ENCODE measurements at places on chromosomes 12 and 14. TPM values are rescaled to one million over a fixed set of nuclear protein-coding genes. Genes with fewer than 3 reads are reported as not detected.

- DNase-seq, result peak; percentile 81
Measured at GRCh38 chr12:47811581-47812484, 7.9 kb downstream of the HDAC7 start.

Gene DLK1
- 3.3 TPM for total RNA-seq

Gene MAGOHB
- total RNA-seq, result 18.4 TPM

Gene GLIPR1L1
- not detected for total RNA-seq

DNA sequence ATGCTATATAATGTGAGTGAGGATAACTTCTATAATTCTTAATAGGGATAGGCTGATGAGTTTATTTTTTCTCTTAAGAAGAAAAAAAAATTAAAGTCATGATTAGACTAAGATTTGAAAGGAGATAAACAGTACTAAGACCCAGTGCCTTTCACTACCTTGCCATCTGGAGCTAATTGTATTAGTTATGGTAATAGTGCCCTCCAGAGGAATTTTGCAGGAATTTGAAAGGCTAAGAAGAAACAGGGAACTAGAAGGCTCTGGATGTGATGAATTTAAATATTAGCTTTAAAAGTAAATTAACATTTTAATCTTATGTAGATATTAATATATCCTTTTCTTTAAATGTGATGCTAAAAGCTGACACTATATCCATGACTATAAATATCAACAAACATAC, 36.6 kb upstream of the PIK3C2G start:
- no peak for DNase-seq

GRCh38 chr14:70671652-70672644, 30.2 kb downstream of the TTC9 start:
- DNase-seq, result no peak

DNA sequence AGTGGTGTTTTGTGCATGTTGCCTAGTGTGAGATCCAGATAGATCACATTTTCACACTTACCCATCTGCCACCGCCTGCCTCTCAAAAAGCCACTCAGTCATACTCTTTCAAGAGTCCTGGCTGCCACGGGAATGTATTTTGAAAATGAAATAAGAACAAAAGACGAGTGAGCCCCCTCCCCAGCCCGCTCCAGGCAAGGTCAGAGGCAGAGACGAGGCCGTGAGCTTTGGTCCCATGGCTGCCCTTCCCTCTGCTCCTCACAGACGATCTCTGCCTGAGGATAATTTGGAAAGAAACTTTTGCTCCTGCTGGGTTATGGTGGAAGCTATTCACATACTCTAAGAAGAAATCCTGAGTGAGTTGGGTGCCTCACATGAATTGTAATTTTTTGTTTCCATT, 924.3 kb downstream of the BCL11B start:
- DNase-seq, result no peak

GRCh38 chr14:72744416-72745120, 149.3 kb downstream of the DPF3 start:
- DNase-seq, result no peak

DNA sequence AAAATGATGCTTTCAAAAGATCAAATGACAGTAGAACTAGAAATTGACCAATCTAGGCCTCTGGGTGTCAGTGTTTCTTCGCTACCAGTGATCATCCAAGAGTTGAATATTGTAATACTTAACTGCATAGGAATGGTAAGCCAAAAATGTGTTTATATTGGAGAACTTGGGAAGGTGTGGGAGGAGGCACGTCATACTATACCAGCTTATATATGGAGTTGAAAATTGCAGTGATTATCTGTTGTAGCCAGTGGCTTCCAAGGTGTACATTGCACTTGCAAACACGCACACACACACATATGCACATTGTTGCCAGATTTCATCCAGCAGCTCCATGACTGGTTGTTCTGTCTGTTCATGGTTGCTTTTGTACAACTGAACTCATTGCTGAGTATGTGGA, 36.1 kb downstream of the EID3 start:
- no peak for DNase-seq

- DNase-seq, result no peak
Measured at GRCh38 chr14:68076451-68076850, 256.9 kb downstream of the RAD51B start.

GRCh38 chr14:69014829-69015259, 35.7 kb upstream of the ACTN1 start:
- DNase-seq, result no peak

GRCh38 chr12:99157946-99158345, 489.6 kb upstream of the GARIN6 start:
- no peak for DNase-seq

GRCh38 chr12:3035171-3035570, 42.0 kb upstream of the TSPAN9 start:
- no peak for DNase-seq

DNA sequence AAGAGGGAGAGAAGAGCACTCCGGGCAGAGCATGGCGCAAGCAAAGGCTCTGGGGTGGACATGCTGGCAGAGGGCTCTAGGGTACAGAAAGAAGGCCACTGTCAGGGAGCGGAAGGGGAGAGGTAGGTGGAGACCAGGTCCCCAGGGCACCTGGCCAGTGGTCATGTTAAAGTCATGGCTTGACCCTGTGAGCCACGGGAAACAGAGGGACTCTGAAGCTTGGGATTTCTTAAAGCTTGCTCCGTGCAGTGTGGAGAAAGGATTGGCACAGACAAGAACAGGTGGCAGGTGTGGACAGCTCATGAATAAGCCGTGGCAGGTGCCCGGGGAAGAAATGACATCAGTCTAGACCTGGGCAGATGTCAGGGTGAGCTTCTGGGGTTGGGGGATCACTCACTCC, 413.8 kb downstream of the BCL11B start:
- no peak for DNase-seq

- DNase-seq, result no peak
Measured at GRCh38 chr14:74008843-74009499, 10.1 kb downstream of the ENTPD5 start.

DNA sequence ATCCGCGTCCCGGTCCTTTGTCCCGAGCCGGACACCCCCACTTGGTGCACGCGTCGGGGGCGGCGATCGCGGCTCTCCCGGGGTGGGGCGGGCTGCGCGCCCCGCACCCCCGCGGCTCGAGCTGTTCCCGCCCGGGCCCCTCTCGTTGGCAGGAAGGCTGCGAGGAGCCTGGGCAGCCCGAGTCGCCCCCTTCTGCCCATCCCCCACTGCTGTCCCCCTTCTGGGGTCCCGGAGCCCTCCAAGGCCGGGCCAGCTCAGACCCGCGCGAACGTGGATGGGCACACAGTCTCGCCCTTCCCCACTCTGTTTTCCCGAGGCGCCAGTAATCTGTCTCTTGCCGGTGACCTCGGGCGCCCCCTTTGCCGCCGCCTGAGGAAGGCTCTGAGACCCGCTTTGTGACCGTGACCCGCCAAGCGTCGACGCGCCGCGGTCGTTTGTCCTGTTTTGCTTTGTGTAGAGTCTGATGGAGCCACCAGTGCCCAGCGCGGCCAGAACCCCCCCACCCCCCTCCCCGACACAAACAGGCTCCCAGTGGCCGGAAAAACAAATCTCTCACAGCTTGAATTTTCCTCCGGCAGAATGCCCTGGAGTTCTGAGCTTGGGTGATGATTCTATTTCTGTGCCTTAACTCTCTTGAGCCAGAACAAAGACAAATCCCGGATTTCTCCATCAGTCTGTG, 610 bp downstream of the C14orf132 start:
- DNase-seq, result peak; percentile 45

GRCh38 chr14:60217713-60218112, 31.3 kb upstream of the PPM1A start:
- no peak for DNase-seq

Gene TC2N
- total RNA-seq, result 9.8 TPM

DNA sequence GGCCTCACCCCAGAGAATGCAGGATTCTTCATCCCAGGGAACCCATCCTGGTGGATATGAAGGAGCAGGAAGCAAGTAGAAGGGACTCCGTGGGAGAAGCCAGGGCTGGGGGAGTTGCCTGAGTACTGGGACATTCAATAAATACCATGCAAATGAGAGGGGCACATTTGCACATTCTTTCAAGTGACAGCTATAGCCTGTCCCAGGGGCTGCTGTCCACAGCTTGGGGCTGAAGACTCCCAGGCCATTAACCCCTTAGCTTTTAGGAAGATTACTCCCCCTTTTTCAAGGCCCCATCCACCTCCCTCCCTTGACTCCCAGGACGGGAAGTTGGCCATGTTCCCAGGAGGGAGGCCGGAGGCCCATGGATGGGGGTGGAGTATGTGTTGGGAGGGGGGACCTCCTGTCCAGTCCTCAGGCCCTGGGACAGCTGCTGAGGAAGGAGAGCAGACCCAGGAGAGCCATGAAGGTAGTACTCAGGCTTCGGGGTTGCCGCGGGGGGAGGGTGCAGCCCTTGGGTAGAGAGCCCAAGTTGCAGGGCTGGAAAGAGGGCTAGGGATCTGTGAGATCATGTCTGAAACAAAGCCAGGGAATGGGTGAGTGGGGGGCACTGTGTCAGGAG, 974 bp upstream of the TNS2 start:
- peak; percentile 81 for DNase-seq

- DNase-seq, result no peak
Measured at GRCh38 chr12:80838708-80839107, 99.0 kb downstream of the LIN7A start.

- no peak for DNase-seq
Measured at GRCh38 chr12:40312982-40313576, 88.3 kb downstream of the LRRK2 start.

Gene CYP27B1
- 1.5 TPM for total RNA-seq

GRCh38 chr12:100368066-100368465, 11.2 kb downstream of the SLC17A8 start:
- no peak for DNase-seq

Gene ART4
- 11.8 TPM for total RNA-seq

GRCh38 chr12:64749461-64750200, 9.6 kb downstream of the GNS start:
- DNase-seq, result no peak

Gene EMP1
- total RNA-seq, result 477 TPM

DNA sequence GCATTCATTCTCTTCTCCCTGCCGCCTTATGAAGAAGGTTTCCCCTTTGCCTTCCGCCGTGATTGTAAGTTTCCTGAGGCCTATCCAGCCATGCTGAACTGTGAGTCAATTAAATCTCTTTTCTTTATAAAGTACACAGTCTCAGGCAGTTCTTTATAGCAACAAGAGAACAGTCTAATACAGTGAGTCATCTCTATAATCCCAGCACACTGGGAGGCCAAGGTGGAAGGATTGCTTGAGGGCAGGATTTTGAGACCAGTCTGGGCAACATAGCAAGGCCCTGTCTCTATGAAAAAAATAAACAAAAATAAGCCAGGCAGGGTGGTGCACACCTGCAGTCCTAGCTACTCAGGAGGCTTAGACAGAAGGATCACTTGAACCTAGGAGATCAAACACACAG, 259.9 kb downstream of the CEP128 start:
- no peak for DNase-seq

Gene OASL
- total RNA-seq, result 1.6 TPM

GRCh38 chr14:87286191-87286590, 706.8 kb downstream of the GALC start:
- no peak for DNase-seq

- peak; percentile 65 for DNase-seq
Measured at GRCh38 chr12:42735861-42736361, 146.4 kb upstream of the PRICKLE1 start.

Gene CLEC9A
- total RNA-seq, result not detected

DNA sequence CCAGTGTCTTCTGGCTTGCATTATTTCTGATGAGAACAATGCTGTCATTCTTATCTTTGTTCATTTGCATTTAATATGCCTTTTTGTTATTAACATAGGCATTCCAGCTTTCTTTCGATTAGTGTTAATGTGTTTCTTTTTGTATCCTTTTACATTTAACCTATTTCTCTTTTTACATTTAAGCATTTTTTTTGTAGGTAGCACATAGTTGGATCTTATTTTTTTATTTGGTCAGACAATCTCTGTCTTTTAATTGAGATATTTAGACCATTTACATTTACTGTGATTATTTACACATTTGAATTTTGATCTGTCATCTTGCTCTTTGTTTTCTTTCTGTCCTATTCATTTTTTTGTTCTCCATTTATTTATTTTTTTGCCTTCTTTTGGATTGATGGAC, 14.5 kb upstream of the KIF26A start:
- DNase-seq, result no peak

Gene CKB
- 412 TPM for total RNA-seq

- DNase-seq, result no peak
Measured at GRCh38 chr12:93733358-93733757, 56.2 kb downstream of the CRADD start.

DNA sequence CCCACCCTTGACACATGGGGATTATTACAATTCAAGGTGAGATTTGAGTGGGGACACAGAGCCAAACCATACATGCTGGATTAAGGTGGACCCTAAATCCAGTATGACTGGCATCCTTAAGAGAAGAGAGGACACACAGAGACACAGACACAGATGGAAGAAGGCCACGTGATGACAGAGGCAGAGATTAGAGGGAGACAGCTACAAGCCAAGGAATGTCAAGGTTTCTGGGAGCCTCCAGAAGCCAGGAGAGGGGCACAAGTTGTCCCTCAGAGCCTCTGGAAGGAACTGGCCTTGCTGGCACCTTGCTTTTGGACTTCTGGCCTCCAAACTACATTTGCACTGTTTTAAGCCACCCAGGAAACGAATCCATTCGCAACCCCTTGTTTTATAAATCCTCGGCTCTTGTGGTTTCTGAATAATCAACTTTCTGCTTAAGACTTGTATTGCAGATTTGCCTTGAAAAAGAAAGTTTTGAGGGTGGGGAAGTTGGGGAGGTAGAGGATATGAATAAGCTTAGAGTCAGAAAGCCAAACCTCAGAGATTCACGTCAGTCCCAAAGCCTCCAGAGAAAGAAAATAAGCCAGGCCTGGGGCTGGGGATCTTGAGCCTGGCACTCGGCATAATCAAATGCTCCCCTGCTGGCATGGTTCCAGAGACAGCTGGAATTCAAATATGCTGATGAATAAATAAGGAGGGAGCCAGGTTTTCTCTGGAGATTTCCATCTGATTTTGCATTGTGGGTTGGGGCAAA, 224.2 kb upstream of the PWP1 start:
- no peak for DNase-seq

Gene EML5
- 0.56 TPM for total RNA-seq

DNA sequence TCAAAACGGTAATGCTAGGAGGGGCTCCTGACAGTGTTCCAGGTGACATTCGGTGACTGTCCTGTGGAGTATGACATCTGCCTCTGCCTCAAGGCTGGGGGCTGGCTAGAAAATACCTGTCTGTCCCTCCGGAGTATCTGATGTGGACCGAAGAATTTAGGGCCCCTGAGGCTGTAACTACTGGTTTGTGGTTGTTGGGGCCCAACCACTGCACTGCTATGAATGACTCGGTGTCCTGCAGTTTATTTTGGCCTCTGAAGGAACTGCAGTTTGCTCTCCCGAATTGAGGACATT, 198.9 kb upstream of the CAND1 start:
- no peak for DNase-seq
